ENCODE measurements at places on chromosomes 6 and 20.

GRCh38 chr20:58713801-58714339 lies 21.3 kb downstream of the NPEPL1 start:
- DNase-seq = no peak

DNA sequence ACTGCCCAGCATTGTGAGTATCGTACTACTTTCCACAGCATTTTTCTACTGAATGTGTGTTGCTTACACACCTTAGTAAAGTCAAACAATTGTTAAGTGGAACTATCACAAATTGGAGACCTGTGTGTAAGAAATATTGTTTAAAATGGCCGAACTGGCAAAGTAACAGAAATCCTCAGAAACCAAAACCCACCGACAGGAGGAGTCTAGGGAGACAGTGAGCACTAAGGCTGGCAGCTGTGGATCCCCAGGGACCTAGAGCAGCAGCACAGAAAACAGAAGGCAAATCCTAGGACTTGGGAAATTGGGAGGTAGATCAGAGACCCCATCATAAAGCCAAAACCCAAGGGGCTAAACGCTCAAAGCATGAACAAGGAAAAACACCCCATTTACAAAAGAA lies 69.9 kb downstream of the SESN1 start:
- no peak for DNase-seq

DNA sequence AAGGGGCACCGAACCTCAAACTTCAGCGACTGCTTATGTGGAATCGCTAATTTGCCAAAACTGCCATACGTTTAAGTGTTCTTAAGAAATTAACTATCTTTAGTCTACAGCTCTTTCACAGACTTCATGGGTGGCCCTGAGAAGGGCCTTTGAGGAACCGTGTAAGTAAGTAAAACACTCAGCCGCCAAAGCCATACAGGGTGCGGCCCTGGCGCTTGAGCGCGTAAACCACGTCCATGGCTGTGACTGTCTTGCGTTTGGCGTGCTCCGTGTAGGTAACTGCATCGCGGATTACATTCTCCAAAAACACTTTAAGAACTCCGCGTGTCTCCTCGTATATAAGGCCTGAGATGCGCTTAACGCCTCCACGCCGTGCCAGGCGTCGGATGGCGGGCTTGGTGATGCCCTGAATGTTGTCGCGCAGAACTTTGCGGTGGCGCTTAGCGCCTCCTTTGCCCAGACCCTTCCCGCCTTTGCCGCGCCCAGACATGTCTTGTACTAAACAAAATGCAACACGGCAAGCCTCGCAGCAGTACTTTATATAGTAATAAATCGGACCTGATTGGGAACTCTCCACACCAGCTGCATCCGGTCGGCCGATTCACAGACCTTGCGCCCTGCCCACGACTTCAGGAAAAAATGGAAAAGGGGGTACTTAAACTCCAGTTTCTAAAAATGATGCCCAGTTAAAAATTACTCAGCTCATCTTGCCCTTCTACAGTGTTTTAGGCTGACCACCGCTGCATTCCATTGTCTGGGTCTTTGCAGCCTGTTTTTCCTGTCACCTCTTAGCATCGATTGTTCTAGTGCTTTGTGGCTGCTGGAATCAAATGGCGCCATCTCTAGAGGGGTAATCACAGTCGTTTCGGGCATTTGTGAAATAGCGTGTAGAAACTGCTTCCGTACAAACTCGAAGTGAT lies 38.9 kb downstream of the OR2B2 start:
- DNase-seq = peak; percentile 79

DNA sequence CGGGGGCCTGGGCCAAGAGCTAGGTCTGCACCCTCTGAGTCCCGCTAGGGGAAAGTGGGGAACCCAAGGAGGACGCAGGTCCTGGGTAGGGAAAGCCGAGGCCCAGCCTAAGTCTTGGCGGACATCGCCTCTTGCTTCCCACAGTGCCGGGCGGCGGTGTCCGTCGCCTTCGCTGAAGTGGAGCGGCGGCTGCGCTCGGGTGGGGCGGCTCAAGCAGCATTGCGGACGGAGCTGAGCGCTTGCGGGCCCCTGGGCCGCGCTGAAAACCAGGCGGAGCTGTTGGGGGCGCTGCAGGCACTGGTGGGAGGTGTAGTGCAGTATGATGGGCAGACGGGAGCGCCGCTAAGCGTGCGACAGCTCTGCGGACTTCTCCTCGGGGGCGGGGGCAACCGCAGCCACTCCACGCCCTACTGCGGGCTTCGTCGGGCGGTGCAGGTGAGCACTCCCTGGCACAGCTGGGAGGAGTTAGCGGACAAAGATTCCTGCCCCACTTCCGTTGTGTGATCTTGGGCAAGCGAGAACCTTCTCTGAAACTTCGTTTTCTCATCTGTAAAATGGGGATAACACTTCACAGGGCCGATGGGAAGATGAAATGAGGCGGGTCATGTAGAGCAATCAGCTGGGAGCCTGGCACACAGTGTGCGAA lies 4.2 kb downstream of the PRSS16 start:
- DNase-seq = peak; percentile 90

DNA sequence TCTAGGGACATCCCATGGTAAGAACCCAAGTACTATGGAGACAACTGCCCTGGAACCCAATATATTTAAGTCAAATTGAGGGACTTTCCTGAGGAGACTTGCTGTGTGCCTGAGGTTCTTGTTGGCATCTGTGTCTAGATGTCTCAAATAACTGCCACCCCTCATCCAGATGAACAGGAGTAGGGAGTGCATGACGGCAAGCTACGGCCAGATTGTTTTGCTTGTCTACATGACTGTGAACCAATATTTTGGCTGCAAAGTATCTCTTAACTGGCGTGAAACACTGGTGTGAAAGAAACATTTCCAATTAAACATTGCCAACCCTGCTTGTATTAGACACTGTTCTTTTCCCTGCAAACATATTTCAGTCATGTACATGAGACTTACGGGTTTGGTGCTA lies 52.4 kb upstream of the SIM1 start:
- no peak for DNase-seq

DNA sequence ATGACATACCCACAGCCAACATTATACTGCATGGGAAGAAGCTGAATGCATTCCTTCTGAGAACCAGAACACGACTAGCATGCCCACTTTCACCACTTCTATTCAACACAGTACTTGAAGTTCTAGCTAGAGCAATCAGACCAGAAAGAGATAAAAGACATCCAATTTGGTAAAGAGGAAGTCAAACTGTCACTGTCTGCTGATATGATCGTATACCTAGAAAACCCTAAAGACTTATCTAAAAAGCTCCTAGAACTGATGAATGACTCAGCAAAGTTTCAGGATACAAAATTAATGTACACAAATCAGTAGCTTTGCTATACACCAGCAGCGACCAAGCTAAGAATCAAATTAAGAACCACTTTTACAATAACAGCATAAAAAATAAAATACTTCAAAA lies 60.5 kb downstream of the EYS start:
- no peak for DNase-seq

GRCh38 chr20:17438436-17439039 lies 92.6 kb downstream of the BFSP1 start:
- DNase-seq = no peak

- no peak for DNase-seq
These were observed 34.5 kb downstream of the TOMM6 start for GRCh38 chr6:41822021-41822420.

DNA sequence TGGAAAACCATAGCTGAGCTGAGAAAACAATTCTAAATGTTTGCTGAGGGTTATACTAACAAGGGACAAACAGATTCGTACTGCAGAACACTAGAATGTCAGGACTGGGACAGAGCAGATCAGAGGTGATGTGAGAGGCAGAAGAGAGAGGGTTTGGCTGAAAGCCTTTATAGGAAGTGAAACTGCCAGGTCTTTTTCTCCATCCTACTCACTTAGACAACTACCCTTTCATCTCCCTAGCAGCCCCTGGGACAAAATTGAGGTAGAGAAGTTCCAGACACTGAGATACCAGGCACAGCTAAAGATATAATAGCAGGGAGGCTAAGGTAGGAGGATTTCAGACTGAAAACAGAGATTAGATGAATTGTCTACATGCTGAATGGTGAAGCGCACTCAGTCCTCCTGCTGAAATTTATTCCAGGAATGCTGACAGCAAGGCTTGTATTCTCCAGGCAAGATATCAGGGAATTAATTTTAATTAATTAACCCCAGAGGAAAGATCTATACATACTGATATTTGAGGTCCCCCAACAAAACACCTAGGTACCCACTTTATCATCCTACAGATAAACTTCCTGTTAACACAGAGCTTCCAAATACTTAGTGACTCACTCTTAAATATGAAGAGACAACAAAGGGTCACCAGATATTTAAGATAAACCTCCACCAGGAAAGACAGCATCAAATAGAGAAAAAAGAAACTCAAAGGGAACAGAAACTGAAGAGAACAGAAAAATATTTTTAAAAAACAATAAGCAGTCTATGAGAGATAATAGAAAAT lies 12.6 kb upstream of the EIF2S2 start:
- DNase-seq = no peak

- DNase-seq = no peak
These were observed 2.7 kb downstream of the VEGFA start for GRCh38 chr6:43772681-43773049.

GRCh38 chr20:44110816-44111568 lies 76.0 kb downstream of the JPH2 start:
- no peak for DNase-seq

- DNase-seq = peak; percentile 34
These were observed 24.9 kb upstream of the FUCA2 start for GRCh38 chr6:143536461-143536865.

DNA sequence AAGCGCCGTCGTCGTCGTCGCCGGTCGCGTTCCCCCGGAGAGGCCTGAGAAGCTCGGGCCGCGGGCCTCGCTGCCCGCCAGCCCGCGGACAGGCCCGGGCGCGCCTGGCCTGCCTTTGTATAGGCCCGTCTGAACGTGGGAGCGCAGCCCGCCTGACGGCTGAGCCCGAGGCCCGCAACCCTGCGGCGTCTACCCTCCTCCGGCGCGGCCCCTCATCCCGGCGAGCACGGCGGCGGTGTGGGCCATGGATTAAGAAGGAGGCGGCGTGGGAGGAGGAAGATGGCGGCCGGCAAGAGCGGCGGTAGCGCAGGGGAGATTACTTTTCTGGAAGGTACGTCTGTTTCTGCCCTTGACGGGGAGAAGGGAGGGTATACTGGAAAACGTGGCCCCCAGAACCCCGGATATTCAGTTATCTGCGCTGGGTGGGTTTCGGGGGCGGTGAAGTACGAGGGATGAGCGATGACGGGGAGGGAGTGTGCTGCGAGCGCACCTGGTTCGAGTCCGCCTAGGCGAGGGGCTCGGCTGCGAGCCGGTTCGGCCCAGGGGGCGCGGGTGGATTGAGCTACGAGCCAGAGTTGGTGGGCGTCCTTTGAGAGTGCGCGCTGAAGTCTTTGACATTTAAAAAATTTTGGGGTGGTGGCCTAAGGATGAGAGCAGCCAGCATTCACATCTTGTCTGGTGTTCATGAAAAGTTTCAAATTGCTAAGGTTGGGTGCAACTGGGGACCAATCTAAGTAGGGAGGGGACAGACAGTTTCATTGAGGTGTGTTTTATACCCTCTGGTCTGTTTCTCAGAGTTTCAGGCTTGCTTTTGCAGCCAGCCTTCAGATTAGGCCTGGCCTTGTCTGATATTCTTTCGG lies 796 bp downstream of the SENP6 start:
- peak; percentile 26 for DNase-seq

DNA sequence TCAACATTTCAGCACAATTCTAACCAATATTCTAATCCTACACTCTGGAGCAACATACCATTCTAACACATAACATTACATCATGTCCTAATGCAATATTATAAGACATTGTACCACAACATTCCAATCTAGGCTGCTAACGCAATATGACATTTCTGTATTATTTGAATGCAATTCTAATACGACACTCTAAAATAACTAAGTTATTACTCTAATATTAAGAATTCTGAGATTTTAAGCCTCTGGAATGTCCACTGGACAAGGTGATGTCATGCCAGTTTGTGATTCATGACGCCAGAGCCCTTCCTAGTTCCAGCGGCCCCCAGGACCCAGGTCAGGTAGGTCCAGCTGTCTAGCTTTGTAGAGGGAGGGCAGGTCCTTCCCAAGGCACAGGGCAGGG lies 69.7 kb upstream of the SIRPA start:
- DNase-seq = no peak

DNA sequence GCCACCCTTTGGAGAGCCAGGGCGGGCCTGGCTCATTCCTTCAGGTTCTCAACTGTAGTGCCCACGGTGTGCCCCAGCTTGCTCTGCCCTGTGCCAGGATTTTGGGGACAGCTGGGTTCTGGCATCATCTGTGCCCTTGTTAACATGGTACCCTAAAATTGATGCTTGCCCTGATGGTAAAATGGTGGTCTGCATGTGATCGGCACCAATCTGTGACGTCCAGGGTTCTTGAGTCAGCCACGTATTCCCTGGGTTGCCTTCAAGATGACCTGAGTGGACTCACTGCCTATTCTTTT lies 31.2 kb upstream of the APCDD1L start:
- no peak for DNase-seq

DNA sequence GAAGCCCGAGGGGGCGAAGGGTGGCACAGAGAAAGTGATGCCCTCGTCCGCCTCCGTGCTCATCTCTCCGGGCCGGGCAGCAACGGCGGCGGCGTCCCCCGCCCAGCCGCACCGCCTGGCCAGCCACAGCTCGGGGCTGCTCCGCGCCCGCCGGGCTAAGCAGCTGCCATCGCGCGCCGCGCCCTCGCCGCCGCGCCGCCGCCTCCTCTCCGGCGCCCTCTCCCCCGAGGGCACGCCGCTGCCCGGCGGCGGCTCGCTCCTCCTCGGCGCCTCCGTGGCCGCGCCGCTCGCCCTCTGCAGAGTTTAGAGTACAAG lies 225 bp downstream of the MAP3K5 start:
- no peak for DNase-seq

DNA sequence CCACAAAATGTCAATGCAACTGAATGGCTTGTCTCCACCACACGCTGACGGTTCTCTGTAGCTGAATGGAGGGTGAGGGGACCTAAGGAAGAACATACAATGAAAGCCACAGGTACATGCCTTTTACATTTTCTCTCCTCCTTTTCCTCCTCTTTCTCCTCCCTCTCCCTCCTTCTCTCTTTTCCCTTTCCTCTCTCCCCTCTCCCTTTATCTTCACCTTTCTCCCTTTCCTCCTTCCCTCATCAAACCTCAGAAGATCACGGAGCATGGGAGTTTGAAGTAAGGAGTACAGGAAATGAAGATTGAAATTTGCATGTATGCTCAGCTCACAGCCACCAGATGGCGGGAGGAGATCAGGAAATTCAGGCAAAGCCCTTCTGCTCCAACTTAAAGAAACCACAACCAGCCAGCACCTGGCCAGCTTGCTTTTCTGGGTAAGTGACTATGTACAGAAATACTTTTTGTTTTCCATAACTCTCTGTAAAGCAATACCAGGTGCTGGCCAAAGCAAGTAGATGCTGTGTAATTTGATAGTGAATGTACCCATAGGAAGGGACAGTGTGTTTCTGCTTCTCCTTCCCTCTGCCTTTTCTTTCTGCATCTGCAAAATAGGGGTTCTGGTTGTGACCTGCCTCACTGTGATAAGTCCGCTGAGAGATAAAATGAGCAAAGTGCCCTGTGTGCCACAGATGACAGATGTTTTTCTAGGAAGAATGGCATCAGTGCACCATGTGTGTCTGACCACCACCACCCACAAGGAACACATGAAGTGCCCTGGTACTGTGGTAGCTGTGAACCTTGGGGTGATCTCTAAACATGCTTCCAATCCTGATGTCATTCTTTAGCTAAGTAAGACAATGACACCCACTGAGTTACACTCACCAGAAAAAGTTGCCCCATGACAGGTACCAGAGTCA lies 18.6 kb upstream of the FOXO3 start:
- peak; percentile 76 for DNase-seq

- DNase-seq = no peak
These were observed 437.6 kb downstream of the MAFB start for GRCh38 chr20:40251284-40251932.
